ENCODE measurements at places on chromosomes 3 and 15. TPM values are rescaled to one million over a fixed set of nuclear protein-coding genes. Genes with fewer than 3 reads are reported as not detected.

FAH gene
- total RNA-seq: 39.8 TPM

MAP6D1 gene
- total RNA-seq: not detected

SPATA12 gene
- 0.27 TPM for total RNA-seq

BNIP2 gene
- total RNA-seq: 30.1 TPM

ANKRD63 gene
- total RNA-seq: not detected

GRCh38 chr3:34159613-34160420 is 361.4 kb downstream of the PDCD6IP start:
- H3K4me3 ChIP-seq: no peak overlapping the region
- H3K36me3 ChIP-seq: no peaks in the 10 kb centered on the region

- no peaks in the 10 kb centered on the region for H3K4me1 ChIP-seq
- no peak overlapping the region for H3K4me3 ChIP-seq
- no peak for DNase-seq
- H3K27ac ChIP-seq: no peak overlapping the region
Measured at GRCh38 chr3:76969996-76970615, 69.8 kb upstream of the ROBO2 start.

GRCh38 chr3:56147354-56147753 is 320.9 kb downstream of the ERC2 start:
- no peaks in the 10 kb centered on the region for H3K4me1 ChIP-seq
- no peak overlapping the region for H3K4me3 ChIP-seq
- H3K27ac ChIP-seq: no peak overlapping the region

DNA sequence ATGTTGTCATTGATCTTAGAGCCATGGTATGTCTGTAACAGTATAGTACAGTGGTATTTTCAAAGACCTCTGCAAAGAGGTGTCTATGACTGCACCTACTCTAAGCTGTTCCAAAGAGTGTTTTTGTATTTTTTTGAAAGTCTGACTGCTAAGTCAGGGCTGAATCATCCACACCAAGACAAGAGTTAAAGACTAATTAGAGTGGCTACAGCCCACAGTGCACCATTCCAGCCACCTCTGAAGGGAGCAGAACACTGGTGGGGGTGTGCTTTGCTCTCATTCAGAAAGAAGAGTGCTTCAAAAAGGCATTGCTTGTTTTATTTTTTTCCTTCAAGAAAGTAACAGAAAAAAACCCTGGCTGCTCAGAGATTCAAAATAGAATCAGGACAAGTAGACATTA is 301.4 kb downstream of the GABRG3 start:
- no peak overlapping the region for H3K27ac ChIP-seq
- DNase-seq: no peak
- no peaks in the 10 kb centered on the region for H3K36me3 ChIP-seq
- no peaks in the 10 kb centered on the region for H3K27me3 ChIP-seq

GRCh38 chr3:49076646-49077045 is 17.2 kb downstream of the QRICH1 start:
- H3K27me3 ChIP-seq: no peaks in the 10 kb centered on the region
- H3K4me1 ChIP-seq: no peaks in the 10 kb centered on the region
- H3K4me3 ChIP-seq: no peak overlapping the region
- H3K36me3 ChIP-seq: peaks cover 9% of the 10 kb centered on the region

DNA sequence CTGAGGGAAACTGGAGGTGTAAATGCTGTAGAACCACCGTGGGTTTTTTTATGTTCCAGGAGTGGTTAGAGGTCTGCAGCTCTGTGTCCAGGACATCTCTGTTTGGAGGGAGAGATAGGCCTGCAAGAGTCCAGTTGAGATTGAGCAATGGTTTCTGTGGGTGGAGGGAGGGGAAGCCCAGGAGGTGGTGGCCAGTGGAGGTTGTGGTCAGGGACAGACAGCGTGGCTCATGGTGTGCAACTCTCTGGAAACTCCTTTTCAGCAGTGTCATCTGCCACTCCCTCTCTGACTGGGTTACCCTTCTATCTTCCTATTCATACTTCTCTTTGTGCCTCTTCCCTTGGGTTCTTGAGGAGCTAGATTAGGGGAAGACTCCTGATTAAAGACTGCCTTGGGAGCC is 9.6 kb downstream of the XCR1 start:
- H3K27ac ChIP-seq: no peak overlapping the region
- no peak for DNase-seq
- H3K4me3 ChIP-seq: no peak overlapping the region
- no peaks in the 10 kb centered on the region for H3K36me3 ChIP-seq

GRCh38 chr3:32450426-32450825 is 52.2 kb downstream of the CMTM6 start:
- no peak overlapping the region for H3K4me3 ChIP-seq
- no peak overlapping the region for H3K27ac ChIP-seq
- H3K27me3 ChIP-seq: no peaks in the 10 kb centered on the region
- no peak for DNase-seq
- no peaks in the 10 kb centered on the region for H3K4me1 ChIP-seq
- no peaks in the 10 kb centered on the region for H3K36me3 ChIP-seq

GRCh38 chr15:43412096-43412495 is 41.2 kb downstream of the TUBGCP4 start:
- no peaks in the 10 kb centered on the region for H3K4me1 ChIP-seq
- no peaks in the 10 kb centered on the region for H3K27me3 ChIP-seq
- H3K27ac ChIP-seq: no peak overlapping the region
- no peak for DNase-seq

DNA sequence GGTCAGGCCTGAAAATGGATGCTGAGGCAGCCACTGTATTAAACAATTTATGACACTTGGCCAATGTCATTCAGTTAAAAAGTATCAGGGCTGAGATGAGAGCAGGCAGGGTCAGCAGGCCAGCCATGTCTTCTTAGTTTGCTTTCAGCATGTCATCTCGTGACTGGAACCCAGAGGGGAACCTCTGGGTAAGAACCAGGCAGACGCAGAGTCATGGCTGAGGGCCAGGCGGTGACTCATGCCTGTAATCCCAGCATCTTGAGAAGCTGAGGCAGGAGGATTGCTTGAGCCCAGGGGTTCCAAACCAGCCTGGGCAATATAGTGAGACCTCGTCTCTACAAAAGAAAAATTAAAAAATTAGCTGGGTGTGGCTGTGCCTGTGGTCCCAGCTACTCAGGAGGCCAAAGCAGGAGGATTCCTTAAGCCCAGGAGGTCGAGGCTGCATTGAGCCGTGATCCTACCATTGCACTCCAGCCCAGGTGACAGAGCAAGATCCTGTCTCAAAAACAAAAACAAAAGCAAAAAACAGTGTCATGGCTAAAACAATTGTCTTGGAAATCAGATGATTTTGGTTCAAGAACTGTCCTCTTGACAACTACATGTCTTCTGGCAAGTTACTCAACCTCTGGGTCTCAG is 11.7 kb downstream of the BCL2L10 start:
- no peak overlapping the region for H3K4me3 ChIP-seq
- DNase-seq: peak; percentile 78
- no peaks in the 10 kb centered on the region for H3K4me1 ChIP-seq
- H3K27me3 ChIP-seq: no peaks in the 10 kb centered on the region

GRCh38 chr15:51908316-51908715 is 63.3 kb downstream of the LEO1 start:
- no peak overlapping the region for H3K4me3 ChIP-seq
- no peaks in the 10 kb centered on the region for H3K36me3 ChIP-seq
- no peak overlapping the region for H3K27ac ChIP-seq
- no peaks in the 10 kb centered on the region for H3K4me1 ChIP-seq
- DNase-seq: no peak

- no peaks in the 10 kb centered on the region for H3K27me3 ChIP-seq
- H3K4me1 ChIP-seq: no peaks in the 10 kb centered on the region
- no peak overlapping the region for H3K4me3 ChIP-seq
- H3K36me3 ChIP-seq: no peaks in the 10 kb centered on the region
Measured at GRCh38 chr3:50184242-50184978, 7.0 kb upstream of the GNAT1 start.

- H3K27me3 ChIP-seq: no peaks in the 10 kb centered on the region
- H3K36me3 ChIP-seq: no peaks in the 10 kb centered on the region
- DNase-seq: no peak
- no peaks in the 10 kb centered on the region for H3K4me1 ChIP-seq
Measured at GRCh38 chr3:66518126-66518525, 17.3 kb upstream of the LRIG1 start.
